ENCODE measurements at places on chromosomes 6 and 20.
A peak's percentile ranks its signal among the peaks of the same experiment; 100 is the strongest.

DNA sequence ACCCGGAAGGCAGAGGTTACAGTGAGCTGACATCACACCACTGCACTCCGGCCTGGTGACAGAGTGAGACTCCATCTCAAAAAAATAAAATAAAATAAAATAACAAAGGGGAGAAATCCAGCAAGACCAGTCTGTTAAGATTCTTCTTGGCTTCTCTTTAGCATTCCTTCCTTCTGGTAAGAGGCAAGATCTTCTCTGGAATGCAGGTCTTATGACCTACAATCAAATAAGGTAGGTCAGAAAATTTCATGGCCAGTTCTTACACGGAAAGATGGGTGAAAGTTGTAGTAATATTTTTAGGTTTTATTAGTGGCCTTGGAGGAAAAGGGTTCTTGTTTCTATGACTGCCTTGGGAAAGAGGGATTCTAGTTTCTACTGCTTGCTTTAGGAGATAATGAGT, 180.9 kb downstream of the FUT9 start:
- DNase-seq, result no peak

GRCh38 chr20:32925481-32926196, 66.9 kb downstream of the EFCAB8 start:
- no peak for DNase-seq

DNA sequence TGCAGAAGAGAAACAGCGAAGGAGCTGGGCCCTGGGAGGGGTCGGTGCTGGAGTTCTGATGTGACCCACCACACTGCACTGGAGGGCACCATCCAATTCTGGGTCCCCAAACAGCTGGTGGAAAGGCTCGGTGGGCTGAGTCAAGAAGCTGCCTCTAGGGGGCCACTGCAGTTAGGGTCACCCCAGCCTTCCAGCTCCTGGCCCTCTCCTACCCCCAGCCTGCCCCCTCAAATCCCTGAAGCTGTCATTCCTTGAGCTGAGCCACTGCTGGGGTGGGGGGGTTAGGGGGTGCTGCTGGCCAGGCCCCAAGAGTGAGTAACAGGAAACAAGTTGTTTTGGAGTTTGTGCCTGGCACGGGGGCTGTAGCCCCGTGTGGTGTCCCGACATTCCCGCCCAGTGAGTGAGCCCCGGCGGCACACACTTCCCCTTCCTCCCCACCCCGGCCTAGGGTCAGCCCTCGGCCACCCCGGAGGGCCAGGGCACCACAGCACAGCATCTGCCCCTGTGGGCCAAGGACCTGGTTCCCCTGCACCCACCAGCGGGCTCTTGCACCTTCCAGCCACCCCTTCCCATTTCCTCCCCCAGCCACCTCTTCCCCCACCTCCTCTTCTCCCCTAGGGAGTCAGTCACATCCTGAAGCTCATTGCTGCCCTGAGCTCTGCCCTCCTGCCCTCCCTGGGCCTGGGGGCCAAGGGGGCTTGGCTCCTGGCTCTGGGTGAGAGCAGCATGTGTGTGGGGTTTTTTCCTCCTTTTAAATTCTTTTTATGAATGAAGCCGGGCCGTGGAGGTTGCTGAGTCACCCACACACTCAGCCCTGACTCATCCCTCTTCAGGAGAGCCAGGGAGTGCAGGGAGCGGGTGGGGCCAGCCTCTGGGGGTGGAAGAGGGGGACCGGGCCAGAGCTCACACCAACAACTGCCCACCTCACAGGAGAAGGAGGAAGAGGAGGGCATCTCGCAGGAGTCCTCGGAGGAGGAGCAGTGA, 4.6 kb downstream of the SMIM29 start:
- DNase-seq, result peak; percentile 84

DNA sequence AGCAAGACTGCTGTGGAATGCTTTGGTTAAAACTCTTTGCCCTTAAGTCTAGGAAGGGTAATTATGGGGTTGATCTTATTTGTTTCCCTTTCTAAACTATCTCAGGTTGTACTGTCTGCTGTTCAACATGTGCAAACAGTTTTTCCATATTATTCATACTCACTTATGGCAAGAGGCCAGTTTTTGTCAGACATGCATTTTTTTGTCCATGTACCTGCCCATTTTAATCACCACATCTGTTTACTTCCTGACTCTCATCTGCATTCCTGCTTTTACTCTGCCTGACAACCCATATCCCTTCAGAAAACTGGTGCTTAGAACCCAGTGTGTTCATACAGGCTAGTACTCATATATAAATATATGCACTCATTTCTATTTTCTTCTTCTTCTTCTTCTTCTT, 80.3 kb downstream of the LPA start:
- no peak for DNase-seq

DNA sequence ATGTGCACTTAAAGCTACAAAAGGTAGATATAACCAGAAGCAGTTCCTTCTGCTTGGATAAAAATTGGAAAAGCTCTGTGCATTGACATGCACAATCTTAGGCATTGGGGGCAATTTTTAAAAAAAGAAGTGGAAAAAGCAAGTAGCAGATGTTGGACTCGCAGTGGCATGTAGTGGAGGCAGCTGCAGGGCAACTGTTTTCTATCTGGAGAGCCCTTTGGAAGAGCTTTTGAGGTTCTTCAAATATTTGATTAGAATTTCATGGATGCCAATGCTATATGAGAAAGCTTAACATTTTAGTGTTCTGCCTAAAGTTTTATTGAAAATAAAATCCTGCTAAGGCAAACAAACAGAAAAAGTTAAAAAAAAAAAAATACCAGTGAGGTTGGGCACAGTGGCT, 388.3 kb upstream of the RNF217 start:
- no peak for DNase-seq

GRCh38 chr6:38127284-38127683, 307.8 kb downstream of the ZFAND3 start:
- DNase-seq, result no peak

DNA sequence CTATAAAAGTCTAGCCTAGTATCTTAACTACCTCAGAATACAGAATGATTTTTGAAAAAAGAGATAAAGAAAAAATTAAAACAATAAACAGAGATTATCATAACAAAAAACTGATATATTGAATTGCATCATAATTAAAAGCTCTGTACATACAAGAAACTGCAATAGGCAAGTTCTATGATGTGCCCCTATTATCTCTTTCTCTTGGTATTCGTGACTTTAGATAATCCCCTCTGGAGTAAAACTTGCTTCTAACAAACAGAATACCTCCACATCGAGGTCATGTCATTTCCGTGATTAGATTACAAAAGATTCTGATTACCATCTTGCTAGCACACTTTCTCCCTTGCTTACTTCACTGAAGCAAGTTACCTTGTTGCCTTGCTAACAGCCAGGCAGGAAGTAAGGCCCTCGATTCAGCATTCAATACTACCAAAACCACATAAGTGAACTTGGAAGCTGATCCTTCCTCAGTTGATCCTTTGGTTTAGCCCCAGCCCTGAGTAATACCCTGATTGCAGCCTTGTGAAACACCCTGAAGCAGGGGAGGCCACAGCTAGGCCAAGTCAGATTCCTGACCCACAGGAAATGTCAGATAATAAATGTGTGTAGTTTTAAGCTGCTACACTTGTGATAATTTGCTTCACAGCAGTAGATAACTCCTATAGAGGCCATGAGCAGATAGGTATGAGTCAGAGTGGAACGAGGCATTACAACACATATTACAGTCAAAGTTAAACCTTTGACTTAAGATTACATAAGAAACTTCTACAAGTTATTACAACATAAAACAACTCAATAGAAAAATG, 53.7 kb upstream of the TMX4 start:
- peak; percentile 14 for DNase-seq

DNA sequence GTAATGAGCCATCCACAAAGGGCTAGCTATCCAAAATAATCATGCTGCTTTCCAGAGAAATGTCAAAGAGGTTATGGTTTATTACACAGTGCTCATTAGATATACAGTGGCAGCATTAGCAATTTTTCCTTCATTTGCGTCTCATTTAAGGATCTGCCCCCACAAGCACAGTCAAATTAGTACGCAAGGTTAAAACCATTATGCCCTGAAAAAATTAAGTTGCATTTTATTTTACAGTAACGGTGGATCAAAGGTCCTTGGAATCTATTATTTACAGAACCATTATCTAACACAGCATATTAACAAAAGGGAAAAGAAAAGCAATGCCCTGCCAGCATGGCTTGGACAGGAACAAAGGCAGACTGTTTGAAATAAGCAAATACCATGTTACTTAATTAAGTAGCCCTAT, 144.8 kb downstream of the PDSS2 start:
- no peak for DNase-seq

DNA sequence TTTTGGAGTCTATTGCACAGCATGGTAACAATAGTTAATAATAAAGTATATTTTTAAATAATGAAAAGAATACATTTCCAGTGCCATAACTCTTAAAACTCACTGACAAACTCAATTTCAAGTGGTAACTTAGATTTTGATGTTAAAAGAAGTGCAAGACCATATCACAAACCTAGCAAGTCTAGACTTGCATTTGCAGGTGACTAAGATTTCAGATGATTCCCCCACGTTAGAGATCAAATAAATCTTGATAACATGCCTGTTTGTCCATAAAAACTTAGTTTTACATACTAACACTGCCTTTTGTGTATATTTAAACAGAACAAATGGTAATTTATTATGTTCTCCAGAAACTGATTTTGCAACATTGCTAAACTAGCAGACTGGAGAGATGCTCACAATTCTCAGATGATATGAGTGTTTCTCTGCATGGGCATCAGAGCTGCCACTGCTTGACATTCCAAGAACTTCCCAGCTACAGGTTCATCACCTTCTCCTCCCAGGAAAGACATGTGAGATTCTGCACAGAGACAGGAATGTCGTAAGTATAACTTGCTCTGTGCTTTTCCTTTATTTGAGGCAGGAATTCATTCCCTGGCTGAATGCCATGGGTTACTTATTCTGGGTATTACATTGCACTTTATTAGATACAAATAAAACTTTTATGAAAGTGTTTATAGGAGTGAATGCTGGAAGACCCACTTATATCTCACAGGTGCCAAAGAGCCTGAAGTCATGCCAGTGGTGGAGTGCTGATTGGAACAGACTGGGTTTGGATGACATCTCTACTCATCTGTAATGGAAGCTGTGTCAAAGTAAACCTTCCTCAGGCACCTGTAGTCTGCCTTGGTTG, 160.2 kb upstream of the FOXA2 start:
- DNase-seq, result no peak

DNA sequence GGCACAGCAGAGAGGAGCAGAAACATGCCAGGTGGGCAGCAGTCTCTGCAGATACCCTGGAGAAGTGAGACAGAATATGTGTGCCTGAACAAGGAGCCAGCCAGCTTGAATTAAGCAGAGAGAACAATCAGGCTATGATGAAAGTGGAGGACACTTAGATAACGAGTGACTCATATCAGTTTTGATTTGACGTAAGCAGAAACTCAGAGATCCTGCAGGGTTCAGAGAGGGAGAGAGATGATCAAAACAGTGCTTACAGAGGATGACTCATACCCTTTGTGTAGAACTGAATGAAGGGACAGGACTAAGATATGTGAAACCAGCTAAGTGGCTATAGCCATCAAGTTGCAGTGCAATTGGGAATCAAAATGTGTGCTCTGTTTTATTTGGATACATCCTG, 300.7 kb downstream of the TENT5A start:
- DNase-seq, result no peak

DNA sequence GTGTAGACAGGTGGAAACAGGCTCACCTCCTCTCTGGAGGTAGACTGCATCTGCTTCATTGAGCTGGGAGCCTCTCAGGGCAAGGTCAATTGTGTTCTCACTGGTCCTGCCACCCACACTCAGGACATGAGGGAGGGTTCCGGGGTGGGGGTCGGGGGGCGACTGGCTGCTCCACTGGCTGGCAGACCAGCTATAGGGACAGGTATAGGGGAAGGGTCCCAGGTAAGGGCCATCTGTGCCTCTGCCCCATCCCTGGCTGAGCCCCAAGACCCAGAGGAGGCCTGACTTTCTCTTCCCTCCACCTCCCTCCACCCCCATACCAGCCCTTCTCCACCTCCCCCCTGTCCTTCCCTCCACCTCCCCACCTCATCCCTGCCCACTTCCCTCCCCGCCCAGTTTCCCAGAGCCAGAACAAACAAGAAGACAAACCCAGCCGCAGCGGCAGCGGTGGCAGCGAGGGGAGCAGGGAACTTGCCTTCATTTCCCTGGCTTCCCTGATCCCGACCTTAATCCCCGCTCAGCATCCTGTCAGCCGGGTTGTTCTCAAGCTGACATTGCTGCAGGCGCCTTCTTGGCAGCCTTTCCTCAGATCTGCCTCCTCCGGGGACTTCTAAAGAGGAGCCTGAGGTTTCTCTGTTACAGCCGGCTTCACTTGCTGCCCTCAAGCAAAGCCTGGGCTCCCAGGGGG, 18.3 kb upstream of the FOXP4 start:
- no peak for DNase-seq

- DNase-seq, result no peak
These were observed 216.8 kb downstream of the TMEM242 start for GRCh38 chr6:157106487-157106886.

DNA sequence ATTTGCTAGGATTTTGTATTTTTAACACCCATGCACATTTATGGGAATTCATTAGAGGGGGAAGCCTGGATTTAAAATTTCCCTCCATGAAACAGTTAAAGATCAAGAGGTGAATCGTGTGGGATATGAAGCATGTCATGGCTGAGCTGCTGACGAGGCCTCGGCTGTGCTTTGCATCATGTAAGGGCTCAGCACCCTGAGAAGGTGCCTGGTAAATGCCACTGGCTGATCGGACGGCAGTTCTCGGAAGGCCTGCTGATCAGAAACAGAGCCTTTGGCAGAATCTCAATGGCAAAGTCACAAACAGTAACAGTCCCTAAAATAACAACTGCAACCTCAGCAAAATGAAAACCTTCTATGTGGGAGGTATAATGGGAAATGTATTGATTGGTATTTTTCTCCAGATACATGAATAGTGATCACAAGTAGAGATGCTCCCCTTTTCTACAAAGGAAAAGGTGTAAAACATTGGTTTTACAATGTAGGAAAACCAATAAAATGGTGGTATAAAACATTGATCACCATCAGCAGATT, 53.0 kb upstream of the FUCA2 start:
- no peak for DNase-seq

DNA sequence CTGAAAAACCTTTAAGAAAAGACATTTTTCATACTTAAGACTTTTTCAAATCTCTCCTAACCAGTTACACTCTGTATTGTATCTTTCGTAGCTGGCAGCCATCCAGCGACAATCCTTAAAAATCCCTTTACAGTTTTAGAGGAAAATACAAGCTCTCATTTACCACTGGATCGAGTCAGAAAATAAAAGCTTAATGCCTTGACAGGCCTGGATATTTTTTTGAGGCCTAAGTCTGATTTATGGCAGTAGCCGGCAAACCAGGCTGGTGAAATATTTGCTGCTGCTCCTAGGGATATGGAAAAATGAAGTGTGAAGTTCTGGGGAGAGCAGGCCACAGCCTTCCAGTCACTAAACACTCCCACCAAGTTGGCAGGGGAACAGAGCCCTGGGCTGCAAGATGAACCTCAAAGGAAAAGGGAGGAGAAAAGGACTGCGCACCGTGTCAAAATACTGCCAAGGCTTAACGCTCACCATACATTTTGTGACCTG, 213.0 kb upstream of the SUPT3H start:
- no peak for DNase-seq
